ENCODE measurements at places on chromosomes 5 and 9.
A peak's percentile ranks its signal among the peaks of the same experiment; 100 is the strongest.

DNA sequence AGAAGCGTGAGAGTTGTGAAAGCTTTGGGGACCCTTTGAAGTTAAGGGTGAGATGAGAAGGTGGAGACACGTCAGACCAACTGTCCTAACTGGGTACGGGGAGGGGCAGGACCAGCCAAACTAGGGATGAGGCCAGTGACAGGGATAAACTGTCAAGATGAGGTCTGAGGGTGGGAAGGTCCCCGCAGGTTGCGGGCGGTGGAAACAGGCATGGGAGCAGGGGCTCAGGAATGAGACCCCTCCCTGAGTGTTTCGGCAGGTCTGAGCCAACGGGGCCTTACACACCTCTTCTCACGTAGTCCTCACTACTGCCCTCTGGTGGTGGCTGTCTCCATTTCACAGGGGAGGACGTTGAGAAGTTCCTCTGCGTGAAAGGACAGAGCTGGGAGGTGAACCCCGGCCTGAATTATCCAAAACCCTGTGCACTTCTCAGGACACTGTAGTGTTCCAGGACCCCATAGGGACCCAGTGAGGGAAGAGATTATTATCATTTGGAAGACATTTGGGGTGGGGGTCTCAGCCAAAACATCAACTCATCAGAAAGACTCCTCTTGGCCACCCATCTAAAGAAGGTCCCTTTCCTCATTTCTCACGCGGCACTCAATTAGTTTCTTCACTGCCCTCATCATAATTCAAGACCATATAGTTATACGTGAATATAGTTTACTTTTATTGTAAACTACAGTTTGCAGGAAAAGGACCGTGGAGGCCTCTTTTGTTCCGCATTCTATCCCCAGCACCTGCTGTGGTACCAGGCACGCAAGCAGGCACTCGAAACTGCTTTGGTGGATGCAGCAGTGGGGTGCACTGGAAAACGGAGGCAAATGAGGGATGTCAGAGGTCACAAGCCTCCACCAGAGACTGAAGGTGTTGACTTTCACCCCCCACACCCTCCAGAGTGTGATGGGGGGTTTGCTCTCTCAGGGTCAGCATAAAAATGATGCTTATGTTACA, 21.7 kb upstream of the NANS start:
- peak; percentile 92 for DNase-seq

- no peak for DNase-seq
Measured at GRCh38 chr9:95349091-95350038, 31.9 kb upstream of the FANCC start.

- no peak for DNase-seq
Measured at GRCh38 chr9:88835038-88835466, 156.2 kb upstream of the S1PR3 start.

DNA sequence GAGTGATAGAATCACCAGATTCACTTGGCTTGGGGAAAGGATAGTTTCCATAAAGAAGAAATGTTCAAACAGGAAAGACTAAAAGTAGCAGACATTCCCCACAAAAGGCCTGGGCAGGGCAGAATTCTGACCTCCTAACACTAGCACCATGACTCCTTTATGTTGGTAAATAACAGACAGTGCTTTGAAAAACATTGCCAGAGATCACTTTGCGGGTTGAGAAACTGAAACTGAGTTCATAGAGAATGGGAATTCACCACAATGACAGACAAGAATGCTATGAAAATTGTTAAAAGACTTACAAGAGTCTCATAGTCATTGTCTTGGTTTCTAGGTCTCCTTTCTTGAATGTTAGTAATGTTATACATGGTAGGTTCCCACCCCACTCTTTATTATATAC, 172.5 kb upstream of the GLRA1 start:
- no peak for DNase-seq

DNA sequence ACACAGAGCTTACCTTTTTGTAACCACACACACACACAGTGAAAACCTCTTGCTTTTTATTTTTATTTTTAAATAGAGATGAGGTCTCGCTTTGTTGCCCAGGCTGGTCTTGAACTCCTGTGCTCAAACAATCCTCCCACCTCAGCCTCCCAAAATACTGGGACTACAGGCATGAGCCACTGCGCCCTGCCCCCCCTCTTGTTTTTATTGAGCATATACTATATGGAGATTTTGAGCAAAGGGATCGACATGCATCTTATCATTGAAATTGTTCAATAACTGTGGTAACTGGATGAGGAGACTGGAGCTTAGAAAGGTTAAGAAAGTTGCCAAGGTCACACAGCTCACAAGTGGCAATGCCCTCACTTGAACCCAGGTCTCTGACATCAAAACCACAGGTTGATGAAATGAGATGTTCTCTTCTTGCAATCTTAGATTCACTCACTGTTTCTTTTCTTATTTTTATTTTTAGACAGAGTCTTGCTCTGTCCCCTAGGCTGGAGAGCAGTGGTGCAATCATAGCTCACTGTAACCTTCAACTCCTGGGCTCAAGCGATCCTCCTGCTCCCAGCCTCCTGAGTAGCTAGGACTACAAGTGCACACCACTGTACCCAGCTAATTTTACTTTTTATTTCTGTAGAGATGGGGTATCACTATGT, 26.8 kb upstream of the STXBP1 start:
- no peak for DNase-seq

DNA sequence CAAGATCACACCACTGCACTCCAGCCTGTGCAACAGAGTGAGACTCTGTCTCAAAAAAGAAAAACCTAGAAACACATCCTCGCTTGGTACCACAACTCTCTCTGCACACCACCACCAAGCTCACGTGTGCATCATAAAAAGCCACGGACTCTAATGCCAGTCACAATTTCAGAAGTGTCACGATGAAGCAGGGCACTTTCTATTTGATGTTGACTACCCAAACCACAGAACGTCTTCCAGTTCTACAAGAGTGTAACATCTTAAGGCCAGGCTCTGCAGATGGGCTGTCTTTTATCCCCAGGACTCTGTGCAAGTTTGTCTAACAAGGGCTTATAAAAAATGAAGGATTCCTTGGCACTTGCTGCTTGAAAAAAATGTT, 22.9 kb downstream of the GFPT2 start:
- DNase-seq, result no peak

DNA sequence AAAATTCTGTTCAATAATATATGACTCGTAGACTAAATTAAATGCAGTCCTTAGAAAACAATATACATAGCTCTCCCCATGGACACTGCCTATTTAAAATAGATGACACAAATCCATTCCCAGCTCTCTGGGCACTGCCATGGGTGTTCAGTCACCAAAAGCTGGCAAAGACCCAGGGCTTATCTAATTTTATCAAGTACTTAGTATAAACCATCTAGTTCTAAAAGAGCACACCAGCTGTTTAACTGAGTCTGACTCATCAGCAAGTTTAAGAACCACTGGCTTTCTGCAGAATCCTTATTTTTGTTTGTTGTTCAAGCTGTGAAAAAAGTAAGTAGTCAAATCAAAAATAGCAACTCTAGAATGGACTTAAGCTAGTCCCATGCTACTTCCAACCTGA, 107.6 kb downstream of the PLPP1 start:
- DNase-seq, result peak; percentile 61

- no peak for DNase-seq
Measured at GRCh38 chr9:86256653-86257052, 2.8 kb downstream of the C9orf153 start.

GRCh38 chr5:169223595-169223953, 77.4 kb downstream of the SLIT3 start:
- DNase-seq, result no peak

- DNase-seq, result peak; percentile 27
Measured at GRCh38 chr5:178432421-178433272, 157.5 kb downstream of the COL23A1 start.

- no peak for DNase-seq
Measured at GRCh38 chr9:81898851-81899250, 29.4 kb upstream of the SPATA31D4 start.

DNA sequence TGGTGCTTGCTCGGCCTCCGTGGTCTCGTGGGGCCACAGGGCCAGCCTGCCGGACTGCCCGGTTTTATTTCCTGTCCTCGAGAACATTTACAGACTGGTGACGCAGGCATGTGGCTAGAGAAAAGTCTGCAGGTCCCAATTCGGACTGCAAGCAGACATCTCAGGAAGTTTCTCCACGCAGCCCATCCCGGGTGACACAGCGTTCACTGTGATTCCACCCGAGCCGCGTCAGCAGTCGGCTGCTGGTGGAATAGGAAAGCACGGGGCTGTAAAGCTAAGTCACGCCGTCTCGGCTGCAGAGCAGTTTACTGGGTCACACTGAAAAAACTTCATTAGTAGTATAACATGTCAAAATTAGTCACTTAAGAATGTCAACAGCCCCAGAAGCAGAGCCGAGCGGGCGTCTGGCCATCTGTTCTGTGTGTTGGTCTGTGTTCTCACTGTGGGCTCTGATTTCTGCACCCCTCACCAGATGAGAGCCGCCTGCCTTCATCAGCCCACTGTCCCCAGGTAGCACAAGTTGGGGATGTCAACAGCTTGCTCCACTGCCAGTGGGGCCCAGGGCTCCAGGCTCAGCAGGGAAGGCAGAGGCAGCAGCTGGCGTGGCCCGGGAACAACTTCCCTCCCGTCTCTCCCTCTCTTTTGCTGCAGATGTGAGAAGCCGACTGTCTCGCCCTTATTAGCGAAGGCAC, 363.7 kb downstream of the IRX2 start:
- DNase-seq, result no peak

GRCh38 chr5:151180291-151180690, 22.7 kb upstream of the ANXA6 start:
- no peak for DNase-seq

DNA sequence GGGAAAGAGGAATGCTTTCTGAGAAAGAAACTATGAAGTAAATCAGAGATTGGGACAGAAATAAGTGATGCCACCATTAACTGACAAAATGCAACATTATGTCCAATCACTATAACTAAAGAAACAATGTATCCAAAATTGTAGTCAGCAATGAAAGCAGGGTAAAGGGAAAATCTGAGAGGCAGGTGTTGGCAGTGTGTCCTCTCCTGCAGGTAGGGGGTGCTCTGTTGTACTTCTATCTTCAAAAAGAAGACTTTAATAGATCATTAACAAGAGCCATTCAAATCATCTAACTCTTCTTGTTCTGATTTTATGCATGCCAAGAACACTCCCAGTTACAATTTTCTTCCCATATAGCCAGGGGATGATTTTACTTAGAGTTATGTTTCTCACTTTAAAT, 1275.7 kb downstream of the PTPRD start:
- no peak for DNase-seq

DNA sequence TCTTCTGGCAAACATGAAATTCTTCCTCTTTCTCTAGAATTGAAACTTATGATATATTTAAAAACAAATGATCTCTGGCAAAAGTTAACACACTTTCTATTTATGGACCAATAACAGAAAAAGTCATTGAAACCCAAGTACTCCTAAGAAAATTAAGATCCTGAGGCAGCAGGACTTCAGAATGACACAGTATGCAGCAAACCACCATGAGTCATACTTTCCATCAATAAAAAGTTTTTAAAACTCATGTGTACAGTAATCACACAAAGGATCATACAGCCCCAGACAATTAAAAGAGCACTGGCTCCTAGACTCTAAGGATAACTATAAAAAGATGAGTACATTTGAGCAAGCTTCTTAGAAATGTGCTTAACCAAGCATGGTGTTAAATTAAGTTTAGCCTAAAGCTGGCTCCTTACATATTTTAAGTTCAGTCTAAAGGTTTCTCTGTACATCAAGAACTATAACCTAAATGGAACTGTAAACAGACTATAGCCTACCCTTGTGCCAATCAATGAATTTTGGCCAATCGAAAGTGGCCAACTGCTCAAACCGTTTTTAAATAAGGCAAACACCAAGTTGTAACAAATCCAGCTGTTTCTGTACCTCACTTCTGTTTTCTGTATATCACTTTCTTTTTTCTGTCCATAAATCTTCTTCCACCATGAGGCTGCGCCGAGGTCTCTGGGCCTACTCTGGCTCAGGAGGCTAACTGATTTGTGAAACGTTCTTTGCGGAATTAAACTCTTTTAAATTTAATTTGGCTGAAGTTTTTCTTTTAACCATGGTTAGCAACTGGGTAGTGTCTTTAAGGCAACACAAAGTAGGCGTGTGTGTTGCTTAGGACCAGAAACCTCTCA, 232.1 kb upstream of the PIK3R1 start:
- no peak for DNase-seq

DNA sequence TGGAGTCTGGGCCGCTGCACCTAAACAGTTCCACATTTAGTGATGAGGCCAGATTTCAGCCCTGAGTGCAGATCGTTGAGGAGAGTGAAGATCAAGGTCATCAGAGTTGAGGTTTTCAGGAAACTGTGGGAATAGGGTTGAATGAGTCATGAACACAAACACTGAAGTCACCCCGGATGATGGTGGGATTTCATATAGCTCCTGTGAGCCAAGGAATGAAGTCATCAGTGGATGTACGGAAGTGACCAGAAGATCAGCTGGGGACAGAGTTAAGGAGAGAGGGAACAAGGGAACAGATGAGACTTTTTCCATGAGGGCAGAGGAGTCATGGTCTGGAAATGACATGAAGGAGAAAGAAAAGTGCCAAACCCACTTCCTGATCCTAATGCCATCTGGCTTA, 36.5 kb downstream of the PALM2AKAP2 start:
- DNase-seq, result no peak

- DNase-seq, result no peak
Measured at GRCh38 chr9:2096376-2096970, 81.3 kb downstream of the SMARCA2 start.

DNA sequence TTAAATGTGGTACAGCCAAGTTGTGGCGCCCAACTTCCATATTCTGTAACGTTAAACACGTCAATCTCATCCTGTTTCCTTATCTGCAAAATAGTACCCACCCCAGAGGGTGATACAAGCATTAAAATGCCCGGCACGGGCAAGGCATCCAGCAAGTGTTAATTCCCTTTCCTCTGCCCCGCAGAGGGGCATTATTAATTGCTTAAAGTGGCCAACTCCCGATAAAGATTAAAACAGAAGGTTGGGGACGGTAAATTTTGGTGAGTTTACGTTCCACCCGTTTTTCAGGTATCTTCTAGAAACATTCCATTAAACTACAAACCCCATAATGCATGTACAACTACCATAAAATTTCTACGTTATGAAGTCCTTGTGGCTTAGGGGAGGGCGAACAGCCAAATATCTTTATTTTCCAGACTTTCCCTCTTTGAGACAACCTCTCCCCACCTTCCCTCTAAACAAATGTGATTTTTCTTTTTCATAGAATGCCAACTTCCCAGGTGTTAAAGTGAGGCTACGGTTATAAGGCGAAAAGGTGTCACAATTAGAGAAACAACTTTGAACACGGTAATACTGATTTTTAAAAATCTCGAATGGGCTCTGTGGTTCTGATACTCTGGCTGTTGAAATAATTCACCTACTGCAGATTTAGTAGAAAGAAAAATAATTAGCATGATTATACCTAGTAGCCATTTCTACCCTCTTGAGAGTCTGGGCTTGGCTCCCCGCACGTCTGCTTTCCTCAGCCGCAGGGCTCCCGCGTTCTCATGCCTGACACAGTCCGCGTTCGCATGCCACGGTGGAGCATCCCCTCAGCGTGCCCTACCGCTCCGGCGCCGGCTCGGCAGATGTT, 1.2 kb upstream of the GPBP1 start:
- no peak for DNase-seq

GRCh38 chr5:60843936-60844905, at the start of gene ELOVL7:
Gene ELOVL7, minus strand, starts transcription at chr5:60844269. Its CDS starts 56,872 bp downstream, at chr5:60787397.
- DNase-seq, result peak; percentile 47

- DNase-seq, result no peak
Measured at GRCh38 chr5:156783092-156783491, 67.0 kb upstream of the PPP1R2B start.

- DNase-seq, result no peak
Measured at GRCh38 chr5:43997647-43998272, 391.5 kb downstream of the FGF10 start.

GRCh38 chr9:120905315-120906164, 21.1 kb downstream of the TRAF1 start:
- DNase-seq, result no peak

- no peak for DNase-seq
Measured at GRCh38 chr9:4987961-4988421, 2.9 kb downstream of the JAK2 start.

GRCh38 chr9:128124873-128125579, 2.5 kb downstream of the PTGES2 start:
- peak; percentile 85 for DNase-seq
